ENCODE measurements at places on chromosomes 4 and X.

DNA sequence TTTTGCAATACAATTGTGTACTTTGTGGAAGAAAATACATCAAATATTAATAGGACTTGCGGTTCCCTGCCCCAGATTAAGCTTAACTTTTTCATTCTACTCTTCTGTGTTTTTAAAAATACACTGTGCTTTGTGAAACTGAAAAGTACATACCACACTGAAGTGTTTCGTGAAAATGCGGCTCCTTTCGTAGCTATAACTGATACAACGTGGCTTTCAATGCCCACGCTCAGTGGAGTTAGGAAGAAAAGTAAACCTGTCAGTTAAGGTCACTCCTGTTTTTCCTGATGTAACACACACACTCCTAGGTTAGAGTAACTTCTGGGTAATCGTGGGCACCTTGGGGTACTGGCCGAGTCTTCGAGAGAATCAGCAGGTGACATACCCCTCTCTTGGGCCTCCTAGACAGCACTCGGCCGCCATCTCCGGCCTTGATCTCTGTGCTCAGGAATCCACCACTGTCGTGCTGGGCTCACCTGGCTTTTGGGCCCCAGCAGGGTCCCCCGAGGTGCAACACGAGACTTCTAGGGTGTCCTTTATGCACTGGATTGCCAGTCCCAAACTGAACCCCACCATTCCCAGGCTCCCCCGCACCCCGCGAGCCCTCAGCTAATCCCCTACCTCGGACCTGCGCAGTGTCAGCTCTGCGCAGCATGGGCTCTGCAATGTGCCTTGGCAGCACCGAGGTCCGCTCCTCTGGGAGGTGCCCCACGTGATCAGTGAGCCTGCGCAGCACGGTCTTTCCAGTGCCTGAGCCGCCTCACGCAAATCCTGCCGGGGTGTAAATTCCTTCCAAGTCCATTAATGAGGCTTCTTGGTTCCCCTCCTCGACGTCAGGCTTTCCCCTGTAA, 162.6 kb upstream of the INTU start:
- no peak for DNase-seq

DNA sequence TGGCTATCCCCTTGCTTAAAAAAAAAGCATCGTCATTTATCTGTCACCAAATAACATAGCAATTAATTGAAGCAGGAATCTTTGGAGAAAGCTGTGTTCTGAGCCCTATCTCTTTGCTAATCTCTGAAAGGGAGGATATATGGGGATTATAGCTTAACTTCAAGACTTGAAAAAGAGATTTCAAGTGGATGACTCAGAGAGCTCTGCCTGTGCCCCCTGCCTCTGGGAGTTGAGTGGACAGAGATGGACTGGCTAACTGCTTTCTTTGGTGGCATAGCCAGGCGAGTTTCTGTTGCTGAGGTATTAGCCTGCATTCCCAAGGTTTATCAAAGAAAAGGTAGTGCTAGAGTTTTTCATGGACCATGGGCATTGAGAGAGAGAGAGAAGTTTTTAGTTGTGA, 91.6 kb downstream of the DDIT4L start:
- no peak for DNase-seq

DNA sequence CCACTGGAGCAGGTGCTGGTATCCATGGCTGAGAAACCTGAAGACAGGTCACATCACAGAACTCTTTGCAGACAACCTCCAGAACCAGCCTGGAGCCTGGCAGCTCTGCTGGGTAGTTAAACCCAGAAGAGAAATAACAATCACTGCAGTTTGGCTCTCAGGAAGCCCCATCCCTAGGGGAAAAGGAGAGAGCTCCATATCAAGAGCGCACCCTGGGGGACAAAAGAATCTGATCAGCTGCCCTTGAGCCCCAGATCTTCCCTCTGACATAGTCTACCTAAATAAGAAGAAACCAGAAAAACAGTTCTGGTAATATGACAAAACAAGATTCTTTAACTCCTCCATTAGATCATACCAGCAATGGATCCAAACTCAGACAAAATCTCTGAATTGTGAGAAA, 823.2 kb upstream of the FRG1 start:
- peak; percentile 2 for DNase-seq

DNA sequence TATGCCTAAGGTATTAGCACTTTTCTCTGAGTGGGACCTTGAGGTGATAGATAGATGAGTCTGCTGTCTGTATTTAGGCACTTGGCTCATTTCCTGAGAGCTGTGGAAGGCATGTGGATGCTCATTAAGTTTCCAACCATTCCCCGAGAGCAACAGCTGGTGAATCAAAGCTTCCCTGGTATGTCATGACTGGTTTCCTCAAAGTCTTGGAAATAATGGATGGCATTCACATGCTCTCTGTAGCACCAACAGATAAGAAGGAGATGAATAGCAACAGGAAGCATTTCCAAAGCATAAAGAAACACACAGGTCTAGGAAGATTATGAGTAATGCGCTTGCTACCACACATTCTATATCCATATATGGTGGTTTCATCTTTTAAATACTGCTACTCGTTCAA, 118.3 kb upstream of the ETNPPL start:
- peak; percentile 96 for DNase-seq

DNA sequence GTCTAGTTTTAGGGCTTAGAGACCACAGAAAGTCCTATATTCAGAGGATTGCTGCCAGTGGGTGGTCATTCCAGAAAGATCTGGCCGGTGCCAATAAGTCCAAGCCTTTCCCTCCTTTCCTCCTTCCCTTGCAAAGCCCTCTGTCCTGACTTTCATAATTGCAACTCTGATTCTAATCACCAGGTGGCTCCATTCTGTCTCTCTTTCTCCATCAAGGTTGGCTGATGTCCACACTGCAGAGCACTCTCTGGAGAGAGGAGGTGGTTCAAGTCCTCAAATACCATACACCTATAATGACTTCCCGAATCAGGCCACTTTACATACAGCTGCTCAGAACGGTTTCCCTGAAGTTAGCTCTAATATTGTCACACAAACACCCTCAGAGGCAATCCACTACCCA, 22.4 kb upstream of the ARMCX4 start:
- peak; percentile 14 for DNase-seq

DNA sequence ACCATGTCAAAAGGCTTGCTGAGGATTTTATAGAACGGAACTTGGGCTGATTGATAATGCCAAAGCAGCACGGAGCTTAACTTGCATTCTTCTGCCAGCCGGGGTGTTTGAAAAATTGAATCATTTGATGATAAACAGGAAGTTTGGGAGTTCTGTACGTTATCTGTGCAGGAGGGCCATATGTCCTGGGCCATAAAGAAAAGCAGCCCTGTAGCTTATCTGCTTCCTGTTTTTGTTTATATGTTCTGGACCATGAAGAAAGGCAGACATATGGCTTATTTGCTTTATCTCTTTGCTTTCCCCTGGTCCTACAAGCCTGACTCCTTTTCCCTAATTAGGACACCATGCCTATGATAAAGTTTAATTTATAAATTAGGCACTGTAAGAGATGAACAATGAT, 62.4 kb downstream of the HOPX start:
- no peak for DNase-seq

DNA sequence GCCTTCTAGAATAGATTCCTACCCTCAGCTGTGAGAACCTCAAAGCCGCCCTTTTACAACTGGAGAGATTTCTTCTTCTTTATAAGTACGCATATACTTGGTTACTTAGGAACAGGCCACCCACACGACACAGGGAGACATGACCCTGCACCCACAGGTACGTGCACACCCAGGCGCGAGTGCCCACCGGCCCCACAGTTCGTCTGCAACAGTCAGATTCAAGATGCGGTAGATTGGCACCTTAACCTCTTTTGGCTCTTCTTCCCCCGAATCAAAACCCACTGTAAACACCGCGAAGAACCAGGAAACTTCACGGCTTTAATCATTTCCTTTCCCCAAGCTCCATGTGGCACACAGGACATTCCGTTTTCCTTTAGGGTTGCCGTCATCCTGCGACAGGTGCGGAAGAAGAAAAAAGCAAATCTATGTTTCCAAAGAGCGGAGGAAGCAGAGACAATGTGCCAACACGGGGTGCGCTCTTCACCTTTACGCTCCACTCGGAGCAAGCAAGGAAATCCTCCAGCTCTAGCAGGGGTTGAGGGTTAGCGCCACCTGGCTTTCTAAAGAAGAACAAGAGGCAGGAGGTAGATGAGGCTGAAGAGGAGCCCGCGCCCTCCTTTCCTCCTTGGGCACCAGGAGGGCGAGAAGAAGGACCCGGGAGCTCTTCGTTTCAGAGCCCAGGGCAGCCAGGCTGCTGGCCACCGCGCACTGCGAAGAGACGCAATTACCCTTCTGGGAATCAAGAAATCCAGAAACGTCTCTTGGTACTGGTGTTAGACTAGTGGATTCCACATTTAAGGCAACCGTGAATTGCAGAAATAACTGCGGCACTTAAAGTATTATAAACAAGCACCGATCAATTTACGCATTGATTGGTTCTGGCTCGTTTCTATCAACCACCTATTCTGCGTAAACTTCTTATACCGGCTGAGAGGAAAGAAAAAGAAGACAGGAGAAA, 35.7 kb downstream of the HAND2 start:
- DNase-seq: peak; percentile 68

All from fibroblast of skin of right quadriceps (primary cell).